ENCODE measurements at places on chromosomes 12 and 14.

DNA sequence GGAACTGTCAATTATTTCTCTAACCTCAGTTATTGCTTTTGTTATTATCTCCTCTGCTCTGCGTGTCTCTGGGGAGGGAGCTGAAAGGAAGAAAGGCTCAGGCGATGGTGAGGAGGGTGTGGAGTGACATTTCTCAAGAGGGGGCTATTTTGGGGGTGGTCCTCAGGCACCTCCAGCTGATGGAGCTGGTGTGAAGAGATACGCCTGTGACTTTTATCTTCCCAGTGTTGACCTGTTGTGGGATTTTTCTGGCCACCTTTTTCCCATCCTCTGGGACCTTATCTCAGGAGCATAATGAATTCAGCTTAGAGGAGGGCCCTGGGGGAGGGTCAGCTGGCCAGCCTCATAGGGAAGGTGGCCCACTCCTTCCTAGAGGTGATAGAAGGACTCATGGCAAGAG lies 26.4 kb downstream of the KCNA5 start:
- no peak for DNase-seq

- no peak for DNase-seq
Observed at GRCh38 chr12:5071496-5071895, 27.8 kb downstream of the KCNA5 start.

- DNase-seq: no peak
Observed at GRCh38 chr12:92488735-92489134, 214.1 kb upstream of the PLEKHG7 start.

DNA sequence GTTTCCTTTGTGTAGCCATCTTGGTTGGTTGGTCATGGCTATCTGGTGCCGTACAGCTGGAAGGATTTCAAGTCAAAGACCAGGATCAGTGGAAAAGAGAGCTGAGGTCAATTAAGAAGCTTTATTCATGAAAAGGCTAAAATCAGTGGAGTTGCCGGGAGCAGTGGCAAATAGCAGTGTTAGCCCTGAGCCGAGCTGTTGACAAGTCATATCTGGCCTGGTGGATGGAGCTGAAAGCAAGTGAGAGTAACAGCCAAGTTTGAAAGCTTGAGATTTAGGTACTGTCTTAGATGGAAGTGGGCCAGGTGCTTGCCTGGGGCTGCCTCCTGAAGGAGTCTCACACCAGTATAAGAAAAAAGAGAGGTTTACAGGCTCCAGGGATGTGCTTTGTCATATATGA lies 9.0 kb downstream of the BATF start:
- no peak for DNase-seq

GRCh38 chr14:68627868-68628604 lies 164.8 kb downstream of the ZFP36L1 start:
- no peak for DNase-seq

DNA sequence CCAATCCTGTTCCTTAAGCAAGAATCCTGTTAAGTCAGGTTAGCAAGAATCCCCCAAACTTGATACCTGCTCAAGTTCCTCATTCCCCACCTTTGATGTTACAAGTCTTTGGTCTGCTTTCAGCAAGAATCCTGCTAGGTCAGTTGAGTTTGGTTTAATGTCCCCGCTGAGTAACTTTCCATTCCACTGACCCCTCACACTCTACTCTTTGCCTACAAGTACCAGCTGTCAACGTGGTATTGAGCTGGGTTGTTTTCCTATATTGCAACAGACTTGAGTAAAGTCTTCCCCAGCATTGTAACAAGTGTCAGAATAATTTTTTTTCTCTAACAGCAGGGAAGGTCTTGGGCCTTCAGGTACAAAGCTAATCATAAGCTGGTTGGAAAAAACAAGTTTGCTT lies 6.3 kb downstream of the PPM1H start:
- no peak for DNase-seq

DNA sequence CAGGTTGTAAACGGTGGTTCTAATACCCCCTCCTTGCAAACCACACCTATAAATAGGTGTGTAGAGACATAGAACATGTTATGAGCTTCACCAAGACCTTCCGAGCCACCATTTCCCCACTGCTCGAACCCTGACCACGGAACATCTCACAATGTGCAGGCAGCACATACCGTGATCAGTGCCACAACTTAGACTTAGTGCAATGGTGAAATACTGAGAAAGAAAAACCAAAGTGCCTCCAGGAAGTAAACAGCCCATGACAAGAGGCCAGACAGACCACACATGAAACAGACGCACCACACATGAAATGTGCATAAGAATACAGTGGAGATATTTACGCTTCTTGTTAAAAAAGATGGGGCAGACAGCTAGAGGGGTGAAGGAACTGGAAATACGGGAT lies 166.9 kb upstream of the CCND2 start:
- no peak for DNase-seq

- DNase-seq: no peak
Observed at GRCh38 chr12:111732786-111733185, 33.9 kb upstream of the ALDH2 start.

DNA sequence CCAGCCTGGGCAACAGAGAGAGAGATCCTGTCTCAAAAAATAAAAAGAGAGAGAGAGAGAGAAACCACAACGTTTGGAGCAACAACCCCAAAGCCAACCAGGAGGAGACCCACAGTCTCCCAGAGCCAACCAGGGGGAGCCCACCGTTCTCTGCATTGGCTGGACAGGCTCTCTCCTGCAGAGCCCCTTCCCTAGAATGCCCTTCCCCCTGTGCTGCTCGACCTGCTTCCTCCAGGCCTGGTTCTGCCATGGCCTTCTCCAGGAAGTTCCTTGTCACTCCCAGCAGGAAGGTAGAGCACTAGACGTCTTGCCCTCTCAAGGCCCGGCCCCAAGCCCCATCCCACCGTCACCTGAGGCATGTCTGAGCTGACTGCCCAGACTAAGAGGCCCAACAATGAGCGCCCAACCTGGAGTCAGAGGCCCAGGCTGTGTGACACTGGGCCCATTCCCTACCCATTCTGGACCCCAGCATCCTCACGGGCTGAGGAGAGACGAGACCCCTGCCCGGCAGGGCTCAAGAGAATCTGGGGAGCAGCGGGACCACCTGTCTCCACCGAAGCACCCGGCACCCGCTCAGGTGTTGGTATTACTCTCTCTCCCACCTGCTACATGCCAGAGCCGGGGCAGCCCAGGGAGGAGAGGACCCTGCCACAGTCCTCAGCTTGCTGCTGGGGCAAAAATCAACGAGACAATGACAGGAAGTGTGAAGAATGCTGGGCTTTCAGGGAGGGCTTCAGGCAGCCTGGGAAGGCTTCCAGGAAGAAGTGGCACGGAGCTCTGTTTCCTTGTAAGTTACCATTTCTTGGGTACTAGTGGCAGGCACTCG lies 61.2 kb downstream of the DIO3 start:
- DNase-seq: no peak

DNA sequence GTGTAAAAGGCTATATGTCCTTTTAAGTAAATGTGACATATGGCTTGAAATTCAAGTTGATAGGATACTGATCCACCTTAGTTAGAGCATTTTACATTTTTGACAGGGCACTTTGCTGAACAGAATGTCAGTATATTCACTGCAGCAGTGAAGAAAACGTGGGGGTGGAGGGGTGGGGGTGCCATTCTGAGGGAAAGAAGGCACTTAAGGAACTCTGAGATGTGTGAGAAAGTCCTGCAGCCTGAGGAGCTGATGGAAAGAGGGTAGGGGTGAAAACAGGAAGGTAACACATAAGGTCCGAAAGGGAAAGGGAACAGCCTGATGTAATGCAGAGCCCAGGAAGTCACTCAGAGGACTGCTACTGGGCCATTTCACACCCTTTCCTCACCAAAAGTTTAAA lies 265.5 kb upstream of the GRIP1 start:
- no peak for DNase-seq

DNA sequence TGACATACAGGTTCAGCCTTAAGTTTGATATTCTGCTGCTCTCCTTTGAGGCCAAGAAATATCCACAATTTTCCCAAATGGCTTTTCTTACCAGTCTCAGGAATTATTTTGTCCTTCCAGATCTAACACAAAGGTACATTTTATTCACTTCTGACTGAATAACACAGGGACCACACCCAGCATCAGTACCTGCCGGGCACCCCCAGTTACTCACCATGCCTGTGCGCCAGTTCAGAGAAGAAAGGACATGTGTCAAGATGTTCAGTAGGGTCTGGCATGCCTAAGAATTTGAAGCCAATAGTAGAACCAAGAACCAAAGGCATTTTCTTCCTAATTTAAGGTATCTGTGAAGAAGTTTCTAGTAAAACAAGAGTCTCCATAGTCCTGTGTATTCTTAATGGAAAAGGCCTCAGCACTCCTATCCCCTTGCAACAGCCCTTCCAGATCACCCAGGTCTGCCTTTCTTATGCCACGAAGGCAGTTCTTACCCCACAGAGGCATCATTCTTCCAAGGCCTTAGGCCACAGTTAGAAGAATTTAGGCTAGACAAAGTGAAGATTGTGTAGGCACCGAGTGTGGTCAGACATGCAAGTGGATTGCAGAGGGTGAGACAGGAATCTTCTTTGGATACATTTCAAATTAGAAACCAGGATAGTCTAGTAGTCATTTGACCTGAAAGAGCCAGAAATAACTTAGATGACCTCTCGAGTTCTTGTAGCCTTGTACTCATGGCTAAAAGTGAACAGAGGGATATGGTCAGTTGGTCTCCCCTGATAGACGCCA lies 140.1 kb upstream of the HIF1A start:
- no peak for DNase-seq

GRCh38 chr12:93954166-93955112 lies 193.9 kb upstream of the PLXNC1 start:
- DNase-seq: no peak
